ENCODE measurements at places on chromosomes 2 and 18.

- DNase-seq = no peak
Measured at GRCh38 chr2:69994166-69994565, 32.7 kb upstream of the ASPRV1 start.

GRCh38 chr2:25201265-25201664, 32.9 kb upstream of the POMC start:
- no peak for DNase-seq

GRCh38 chr2:199130501-199130900, 327.2 kb downstream of the SATB2 start:
- no peak for DNase-seq

DNA sequence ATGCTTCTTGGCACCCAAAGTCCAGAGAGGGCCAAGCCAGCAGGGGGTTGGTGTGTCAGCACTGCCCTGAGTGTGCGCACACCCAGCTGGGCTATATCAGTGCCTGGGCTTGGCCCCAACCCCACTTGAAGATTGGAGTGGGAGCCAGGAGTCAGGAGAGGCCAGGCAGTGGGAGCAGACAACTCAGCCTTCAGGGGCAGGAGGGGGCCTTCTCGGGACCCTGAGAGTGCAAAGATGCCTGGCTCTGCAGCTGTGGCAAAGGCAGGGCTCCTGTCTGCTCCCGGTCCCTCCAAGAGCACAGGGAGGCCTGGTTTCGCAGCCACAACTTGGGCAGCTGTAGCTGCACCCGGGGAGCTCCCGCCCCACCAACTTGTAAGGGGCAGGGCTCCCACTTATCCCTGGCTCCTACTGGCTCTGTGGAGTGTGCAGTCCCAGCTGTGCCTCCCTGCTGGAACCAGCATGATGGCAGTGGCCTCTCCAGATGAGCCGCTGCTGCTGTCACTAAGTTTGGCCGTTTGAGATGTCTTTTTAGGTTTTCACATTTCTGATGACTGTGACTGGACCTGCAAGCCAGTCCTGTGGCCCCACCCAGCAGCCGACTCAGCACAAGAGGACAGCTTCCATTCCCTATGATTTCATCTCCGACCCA, 148.8 kb upstream of the HS6ST1 start:
- DNase-seq = no peak

DNA sequence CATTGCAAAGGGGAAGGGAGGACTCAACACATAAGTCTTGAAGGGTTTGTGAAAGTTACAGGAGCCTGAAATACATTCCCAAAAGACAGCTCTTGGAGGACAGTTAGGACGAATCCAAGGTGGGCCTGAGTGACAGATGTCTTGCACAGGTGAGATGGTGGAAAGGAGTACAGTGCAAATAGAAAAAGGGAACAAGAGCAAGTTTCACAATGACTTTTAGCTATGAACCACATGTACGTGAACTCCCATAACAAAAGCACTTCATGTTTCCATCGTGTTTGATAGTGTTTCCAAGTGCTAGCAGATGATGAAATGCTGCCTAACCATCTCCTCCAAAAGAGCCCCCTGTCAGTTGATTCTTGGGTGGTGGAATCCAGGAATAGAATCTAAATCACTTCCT, 1.8 kb downstream of the IL18RAP start:
- no peak for DNase-seq

DNA sequence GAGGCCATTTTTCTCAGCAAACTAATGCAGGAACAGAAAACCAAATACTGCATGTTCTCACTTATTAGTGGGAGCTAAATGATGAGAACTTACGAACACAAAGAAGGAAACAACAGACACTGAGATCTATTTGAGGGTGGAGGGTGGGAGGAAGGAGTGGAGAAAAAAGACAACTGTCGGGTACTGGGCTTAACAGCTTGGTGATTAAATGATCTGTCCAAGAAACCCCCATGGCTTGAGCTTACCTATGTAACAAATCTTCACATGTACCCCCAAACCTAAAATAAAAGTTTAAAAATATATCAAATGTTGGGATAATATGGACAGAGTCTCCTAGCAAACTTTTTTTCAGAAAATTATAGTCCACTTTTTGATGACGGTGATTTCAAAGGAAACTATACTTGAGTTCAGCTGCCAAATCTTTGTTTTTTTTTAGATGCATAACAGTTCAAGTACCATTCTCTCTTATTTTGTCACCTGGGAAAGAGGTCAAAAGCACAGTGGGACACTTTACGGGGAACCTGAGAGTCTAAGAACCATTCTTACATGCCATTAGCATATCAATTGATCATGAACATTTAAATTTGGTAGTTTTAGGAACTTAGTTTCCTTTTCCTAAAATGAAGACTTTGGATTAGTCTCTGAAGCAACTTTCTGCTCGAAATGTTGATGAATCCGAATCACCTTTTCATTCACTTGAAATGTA, 835.0 kb downstream of the NRXN1 start:
- DNase-seq = peak; percentile 7

DNA sequence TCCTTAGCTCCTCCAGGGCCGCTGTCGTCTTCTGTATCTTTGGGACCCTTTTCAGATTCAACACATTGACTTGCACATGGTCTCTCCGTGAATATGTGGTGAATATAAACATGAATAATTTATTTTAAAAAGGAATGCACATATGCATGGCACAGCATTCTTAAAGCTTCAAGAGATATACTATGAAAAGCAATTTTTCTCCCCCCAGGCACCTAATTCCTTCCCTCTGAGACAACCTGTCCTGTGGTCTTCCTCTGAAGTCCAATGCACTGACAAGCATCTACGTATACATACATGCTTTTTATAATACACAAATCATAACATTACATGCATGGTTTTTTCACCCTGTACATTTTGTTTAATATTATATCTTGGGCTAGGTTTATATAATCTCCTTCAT, 285.1 kb downstream of the MYT1L start:
- no peak for DNase-seq

DNA sequence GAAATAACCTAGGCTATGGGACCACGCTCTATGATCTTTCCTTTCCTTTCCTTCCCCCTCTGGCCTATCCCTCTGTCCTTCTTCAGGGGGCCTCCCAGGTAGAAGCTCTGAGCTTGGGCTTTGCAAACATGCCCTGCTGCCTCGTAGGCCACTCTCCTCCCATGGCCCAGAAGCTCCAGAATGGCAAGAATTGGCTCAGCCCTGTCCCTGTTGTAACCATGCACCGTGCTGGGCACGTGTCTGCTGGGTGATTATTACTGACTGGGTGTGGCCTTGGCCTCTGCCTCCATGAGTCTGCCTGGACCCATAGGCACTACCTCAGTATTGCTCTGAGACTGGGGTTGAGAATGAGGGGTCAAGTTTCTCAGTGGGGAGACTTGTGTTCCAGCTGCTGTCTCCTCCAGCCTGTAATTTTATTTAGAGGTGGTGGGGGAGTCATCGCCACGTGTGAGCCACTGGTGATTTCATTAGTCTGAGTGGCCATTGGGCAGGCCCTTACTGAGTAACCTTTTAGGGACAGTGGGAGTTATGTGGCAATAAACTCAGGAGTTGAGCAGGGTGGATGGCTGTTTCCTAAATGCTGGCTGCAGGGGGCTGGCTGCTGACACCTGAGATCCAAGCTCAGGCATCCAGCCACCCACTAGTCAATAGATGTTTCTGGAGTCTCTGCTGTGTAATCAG, 157.9 kb downstream of the CLIP4 start:
- no peak for DNase-seq

GRCh38 chr18:79393181-79393634, 2.5 kb upstream of the NFATC1 start:
- no peak for DNase-seq

DNA sequence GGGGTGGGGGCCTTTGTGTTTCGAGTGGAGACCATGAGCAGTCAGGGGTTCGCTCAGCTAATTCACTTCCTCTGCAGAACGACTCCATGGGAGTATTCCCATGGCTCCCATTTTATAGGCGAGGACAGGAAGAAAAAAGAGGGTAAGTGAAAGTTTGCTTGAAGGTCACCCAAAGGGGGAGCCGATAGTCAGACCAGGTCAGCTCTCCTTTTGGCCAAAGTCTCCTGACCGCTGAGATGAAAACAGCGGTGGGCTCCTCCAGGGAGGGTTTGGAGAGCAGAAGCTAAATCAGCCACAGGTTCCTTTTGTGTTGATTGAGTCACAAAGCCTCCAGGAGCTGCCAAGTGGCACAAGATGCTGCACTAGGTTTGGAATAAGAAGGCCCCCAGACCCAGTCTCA, 34.1 kb upstream of the CTAGE1 start:
- DNase-seq = peak; percentile 25

DNA sequence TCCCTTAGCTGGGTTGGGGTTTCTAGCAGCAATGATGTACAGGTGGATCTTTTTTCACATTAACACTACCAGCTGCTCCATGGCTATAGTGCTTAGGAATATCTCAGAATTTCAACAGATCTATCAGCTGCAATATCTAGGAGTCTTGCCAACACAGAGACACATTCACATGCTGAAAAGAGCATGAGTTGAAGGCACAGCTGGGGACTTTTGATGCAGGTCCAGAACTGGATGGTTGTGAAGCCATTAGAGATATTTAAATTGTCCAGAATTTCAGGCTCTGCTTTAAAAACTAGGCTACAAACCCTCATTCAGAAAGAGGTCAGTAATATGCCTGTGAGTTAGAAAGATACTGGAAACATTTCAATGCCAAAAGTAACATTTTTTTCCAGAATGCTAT, 122.2 kb upstream of the CCDC195 start:
- DNase-seq = no peak

DNA sequence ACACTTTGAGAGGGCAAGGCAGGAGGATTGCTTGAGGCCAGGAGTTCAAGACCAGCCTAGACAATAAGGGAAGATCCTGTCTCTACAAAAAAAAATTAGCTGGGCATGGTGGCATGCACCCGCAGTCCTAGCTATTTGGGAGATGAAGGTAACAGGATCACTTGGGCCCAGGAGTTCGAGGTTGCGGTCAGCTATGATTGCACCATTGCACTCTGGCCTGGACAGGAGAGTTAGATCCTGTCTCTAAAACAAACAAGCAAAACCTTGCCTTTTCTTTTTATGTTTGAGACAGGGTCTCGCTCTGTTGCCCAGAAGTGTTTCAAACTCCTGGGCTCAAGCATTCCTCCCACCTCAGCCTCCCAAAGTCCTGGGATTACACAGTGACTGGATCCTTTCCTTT, 14.5 kb upstream of the THADA start:
- DNase-seq = no peak

DNA sequence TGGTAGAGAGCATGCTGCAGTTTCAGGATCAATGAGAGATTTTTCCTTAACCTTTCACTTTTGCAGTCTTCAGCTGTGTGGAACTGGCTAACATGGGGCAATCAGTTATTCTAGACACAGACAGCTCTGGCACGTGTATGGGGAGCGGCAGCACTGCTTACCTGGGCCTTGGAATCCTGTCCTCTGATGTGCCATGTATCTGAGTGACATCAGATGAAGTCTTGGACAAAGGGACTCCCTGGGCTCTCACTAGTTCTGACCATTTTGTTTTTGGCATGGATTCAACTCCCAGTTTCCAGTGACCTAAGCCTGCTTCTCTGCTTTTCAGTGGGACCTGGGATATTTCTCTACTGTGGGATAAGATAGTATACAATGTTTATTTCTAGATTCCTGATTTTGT, 54.3 kb downstream of the RNF144A start:
- no peak for DNase-seq

DNA sequence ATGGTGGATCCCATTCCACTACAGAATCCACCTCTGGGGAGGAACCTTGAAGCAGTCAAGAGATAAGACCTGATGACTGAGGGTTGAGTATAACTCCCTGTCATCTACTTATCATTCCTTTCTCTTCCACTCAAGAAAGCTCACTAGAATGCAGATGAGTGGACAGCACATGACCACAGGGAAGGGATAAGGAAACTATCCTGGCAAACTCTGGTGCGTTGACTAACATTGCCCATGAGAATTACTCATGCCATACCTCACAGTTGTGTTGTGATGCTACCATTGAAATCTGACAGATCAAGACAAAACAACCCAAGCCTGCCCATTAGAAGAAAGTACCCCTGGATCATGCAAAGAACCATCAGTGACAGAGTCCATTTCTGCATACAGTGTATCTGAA, 26.5 kb downstream of the SLC16A14 start:
- no peak for DNase-seq

GRCh38 chr2:222142027-222142426, 156.8 kb downstream of the PAX3 start:
- DNase-seq = no peak
